ENCODE measurements at places on chromosomes 6 and 20.

- no peak for DNase-seq
These were observed 32.1 kb upstream of the CENPW start for GRCh38 chr6:126307849-126308248.

- no peak for DNase-seq
These were observed 222.7 kb upstream of the MCHR2 start for GRCh38 chr6:100216760-100217159.

DNA sequence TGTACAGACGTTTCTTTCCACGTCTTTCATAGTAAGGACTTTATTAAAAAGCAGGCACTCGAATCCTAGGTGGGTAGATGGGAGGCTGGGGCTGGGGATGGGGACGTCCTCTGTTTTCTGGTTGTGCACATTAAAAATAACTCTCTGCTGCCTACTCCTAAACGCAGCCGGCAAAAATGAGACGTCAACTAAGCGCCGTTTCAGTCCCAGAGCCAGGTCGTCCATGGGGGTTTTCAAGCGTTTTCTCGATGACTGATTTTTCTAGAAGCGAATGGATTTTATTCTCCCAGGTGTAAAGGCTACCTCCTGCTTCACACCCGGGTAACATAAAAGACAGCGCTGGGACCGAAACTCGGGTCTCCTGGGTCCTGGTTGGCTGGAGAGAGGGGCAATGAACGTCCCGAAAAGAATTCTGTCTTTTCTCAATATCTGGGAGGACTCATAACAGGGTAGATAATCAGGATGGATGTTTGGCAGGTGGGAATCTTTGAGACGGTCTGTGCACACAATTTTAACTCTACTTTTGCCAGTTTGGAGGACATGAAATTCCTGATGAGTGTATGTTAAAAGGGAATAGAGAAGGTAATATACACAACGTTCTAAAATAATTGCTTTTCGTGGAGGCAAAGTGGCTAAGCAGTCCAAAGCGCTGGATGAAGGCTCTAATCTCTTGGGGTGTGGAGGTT, 25.2 kb downstream of the GPX6 start:
- DNase-seq: no peak

DNA sequence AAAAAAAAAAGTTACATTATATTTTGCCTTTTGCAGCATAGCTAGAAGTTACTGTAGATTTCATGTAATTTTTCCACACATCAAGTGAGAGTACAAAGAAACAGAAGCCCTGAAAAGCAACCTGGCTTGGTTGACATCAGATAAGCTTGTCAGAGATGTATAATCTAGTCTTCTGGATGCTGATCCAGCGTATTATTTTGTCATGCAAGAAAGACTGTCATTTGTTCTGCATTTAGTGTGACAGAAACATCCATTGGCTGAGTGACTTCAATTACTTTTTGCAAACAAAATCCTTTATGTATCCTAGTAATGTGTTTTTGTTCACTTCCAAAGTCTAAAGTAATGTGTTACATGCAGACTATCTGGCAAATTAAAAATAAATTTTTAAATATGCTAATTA, 75.3 kb downstream of the FAM83B start:
- peak; percentile 41 for DNase-seq

DNA sequence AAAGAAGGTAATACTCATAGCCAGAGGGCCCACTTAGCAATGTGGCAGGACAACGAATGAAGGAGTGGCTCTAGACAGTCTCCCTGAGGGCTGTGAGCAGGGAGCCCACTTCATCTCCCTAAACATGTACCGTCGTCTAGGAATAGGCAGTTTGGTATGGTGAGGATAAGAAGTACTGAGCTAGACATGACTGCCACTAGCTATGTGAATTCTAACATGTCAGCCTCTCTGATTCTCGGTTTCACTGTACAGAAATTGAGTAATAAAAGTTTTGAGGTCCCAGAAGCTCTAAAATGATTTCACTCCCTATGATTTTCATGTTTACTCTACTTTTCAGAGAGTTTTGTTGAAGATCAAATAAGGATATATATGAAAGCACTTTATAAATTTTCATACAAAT, 107.1 kb downstream of the AHI1 start:
- no peak for DNase-seq

DNA sequence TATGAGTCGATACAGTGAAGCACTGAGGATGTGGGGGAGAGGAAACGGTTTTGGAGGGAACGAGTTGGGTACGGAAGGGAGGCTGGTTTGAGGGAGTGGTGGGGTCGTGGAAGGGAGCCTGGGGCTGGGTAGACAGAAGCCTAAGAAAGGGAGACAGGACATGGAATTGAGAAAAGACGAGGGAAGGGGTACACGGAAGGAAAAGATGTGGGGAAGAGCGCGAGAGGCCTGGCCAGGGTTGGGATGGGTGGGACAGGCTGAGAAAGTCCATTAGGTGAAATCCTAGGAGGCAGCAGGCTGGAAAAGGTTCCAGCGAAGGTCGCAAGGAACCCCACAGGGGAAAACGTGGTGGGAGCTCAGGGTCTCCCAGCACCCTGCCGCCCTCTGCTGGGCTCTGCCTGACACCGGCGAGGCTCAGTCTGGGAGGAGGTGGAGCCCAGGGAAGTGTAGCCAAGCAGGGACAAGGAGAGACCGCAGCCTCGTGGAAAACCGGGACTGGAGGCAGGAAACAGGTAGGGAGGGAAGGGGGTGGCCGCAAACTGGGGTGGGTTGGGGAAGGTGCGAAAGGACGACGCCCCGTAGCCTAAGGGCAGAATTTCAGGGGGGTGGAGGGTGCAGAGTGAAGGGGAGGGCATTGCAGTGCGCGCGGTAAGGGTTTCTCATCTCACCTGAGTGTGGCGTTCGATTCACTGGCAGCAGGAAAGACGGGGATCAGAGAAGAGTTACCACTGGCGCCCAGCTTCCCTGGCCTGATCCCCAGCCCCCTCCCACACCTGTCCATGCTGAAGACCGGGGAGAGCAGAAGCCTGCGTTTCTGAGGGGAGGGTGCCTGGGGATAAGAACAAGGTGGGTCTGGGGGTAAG, 4.3 kb downstream of the GABBR1 start:
- peak; percentile 82 for DNase-seq

GRCh38 chr6:20265842-20266241, 53.6 kb upstream of the MBOAT1 start:
- DNase-seq: no peak

GRCh38 chr6:135831016-135831415, 20.5 kb upstream of the PDE7B start:
- DNase-seq: no peak

DNA sequence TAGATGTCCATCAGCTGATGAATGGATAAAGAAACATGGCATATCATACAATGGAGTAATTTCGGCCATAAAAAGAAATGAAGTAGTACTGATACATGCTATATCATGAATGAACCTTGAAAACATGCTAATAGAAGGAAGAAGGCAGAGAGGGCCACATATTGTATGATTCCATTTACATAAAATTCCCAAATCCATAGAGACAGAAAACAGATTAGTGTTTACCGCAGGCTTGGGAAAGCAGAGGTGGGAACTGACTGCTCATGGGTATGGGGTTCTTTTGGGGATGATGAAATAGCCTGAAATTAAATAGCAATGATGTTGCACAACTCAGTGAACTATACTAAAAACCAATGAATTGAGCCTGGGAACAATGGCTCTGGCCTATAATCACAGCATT, 58.3 kb downstream of the SERAC1 start:
- DNase-seq: no peak

- DNase-seq: no peak
These were observed 139.6 kb downstream of the MAP3K4 start for GRCh38 chr6:161130967-161131766.

GRCh38 chr20:44731657-44732056, 14.0 kb upstream of the KCNK15 start:
- no peak for DNase-seq

DNA sequence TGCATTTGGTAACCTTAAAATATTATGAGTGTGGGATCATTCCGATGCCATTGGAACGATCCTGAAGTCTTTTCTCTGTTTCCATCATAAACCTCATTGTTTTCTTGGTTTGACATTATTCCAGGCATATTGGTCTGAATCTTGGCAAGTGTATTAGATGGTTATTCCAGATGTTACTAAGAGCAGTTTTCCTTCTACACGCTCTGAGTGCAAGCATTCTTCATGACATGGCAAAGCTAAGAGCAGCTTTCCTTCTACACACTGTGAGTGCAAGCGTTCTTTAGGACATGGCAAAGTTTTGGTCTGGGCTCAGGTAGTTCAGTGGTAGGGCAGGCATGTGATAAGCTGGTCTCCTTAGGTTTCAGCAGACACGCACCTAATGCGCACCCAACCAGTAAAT, 53.0 kb downstream of the SMOC2 start:
- DNase-seq: no peak

DNA sequence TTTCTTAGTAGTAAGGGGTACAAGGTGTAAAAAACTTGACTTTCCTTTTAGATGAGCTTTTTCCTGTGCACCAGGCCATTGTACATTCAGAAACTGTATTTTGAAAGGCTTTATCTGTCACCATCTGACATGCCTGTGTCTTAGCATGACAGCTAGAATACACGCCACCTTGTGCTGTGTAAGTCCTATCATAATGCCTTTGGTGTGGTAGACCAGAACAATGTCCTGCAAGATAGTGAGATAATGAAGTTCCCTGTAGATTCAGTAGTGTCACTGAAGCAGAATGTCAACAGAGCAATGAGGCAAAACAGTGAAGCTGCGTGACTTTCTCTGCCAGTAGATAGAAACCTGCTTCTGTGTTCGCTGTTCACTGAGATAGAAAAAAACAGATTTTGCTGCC, 105.8 kb downstream of the JAG1 start:
- DNase-seq: no peak

- no peak for DNase-seq
These were observed 16.9 kb upstream of the RFPL4B start for GRCh38 chr6:112330071-112330878.

- DNase-seq: no peak
These were observed 410.5 kb upstream of the RNF217 start for GRCh38 chr6:124551711-124552233.

DNA sequence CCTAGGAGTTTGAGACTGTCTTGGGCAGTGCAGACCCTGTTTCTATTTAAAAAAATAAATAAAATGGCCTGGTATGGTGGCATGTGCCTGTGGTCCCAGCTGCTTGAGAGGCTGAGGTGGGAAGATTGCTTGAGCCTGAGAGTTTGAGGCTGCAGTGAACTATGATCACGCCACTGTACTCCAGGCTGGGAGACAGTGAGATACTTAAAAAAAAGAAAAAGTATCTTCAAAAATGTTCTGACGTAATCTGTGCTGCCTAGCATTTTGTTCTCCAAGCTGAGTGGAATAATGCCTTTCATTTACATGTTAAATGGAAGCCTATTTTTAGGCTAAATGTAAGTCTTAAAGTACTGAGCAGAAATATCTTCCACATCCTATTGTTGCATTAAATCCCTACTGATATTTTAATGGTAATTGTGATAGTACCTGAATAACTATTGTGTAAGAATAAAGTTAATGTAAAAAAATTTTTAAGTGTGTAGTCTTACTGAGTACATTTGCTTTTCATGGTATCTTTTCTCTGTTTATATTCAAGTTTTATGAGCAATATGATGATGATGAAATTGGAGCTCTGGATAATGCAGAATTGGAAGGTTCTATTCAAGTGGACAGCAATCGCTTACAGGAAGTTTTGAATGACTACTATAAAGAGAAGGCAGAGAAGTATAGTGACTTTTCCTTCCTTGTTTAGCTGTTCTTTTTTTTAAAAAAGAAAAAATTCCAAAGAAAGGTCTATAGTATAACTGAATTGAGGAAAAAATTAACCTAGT, 4.2 kb upstream of the ZC2HC1B start:
- DNase-seq: no peak

DNA sequence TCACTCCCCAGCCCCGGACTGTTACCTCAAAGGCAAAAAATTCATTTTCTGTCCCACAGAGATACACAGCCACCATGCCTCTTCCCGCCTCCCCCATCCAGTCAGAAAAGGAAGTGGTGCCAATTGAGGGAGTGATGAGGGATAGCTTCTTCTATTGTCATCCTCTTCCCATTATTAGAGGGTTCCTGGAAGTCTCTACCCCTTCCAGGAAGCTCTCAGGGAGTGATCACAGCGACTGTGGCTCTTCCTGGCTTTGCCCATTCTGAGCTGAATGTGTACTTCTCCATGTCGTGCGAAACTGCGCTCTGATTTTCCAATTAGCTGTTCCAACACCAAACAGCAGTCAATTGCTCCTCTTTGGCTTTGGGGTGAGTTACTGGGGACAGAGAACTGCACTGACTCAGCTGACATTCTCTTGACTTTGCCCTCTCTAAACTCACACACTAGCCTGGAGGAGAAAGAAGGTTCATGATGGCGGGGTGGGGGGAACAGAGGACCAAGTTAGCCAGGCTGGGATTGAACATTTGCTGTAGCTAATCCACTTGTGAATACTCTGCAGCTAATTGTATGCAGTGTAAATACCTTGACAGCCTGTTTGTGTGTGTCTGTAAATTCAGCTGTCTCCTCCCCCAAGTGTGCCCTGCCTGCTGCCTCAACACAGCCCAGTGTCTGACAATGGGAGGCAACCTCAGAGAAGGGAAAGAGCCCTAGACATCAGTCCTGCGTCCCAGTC, 2.4 kb upstream of the MDGA1 start:
- DNase-seq: no peak

- no peak for DNase-seq
These were observed 322.1 kb downstream of the RNGTT start for GRCh38 chr6:88641178-88641903.

DNA sequence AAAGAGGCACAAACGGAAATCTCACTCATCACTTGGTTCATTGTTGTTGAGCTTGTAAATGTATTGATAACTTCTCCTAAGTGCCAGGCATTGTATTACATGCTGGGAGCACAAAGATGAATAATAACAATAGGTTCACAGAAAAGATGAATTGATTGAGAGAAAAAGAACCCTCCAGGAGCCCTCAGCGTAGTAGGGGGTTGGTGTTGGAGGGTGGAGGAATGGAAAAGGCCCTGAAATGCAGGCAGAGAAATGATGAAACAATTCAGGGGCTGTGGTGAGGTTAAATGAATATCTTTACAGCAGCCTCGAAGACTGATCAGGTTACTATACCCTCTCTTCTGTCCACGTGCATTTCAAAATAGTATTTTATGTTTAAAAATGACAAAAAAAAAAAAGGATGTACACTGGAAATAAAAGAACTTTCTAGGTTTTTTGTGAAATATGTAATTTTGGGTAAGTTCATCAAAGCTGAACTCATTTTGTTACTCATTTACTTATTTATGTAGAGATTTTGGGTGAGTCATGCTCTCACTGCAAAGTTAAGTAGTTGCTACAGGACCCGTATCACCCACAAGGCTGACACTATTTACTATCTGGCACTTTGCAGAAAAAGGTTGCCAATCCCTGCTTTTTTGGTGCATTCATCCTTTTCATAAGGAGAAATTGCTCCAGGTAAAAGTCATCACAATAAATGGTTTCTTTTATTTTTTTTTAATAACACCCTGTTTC, 277.3 kb downstream of the ZNF217 start:
- no peak for DNase-seq

DNA sequence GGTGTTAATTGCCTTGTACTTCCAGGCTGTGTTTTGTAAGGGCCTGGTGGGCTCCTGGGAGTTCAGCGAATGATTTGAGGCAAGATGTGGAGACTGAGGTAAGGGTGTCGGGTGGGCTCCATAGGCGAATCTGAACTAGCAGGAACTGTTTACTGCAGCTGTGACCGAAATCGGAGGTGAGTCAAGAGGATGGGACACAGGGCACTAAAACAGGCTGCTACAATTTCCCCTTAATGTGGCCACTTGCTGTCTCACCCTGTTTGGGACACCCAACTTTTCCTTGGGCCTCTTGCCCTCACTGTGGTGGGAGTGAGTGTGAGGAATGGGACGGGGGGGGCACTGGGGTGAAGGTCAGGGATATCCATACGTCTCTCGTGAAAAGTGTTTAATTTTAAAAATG, 53.9 kb upstream of the MCUR1 start:
- no peak for DNase-seq
